T47D (cell line): ENCODE measurements at places on chromosomes 7 and 10.

GRCh38 chr7:47714669-47715607 lies 133.0 kb upstream of the TNS3 start:
- DNase-seq, result no peak

DNA sequence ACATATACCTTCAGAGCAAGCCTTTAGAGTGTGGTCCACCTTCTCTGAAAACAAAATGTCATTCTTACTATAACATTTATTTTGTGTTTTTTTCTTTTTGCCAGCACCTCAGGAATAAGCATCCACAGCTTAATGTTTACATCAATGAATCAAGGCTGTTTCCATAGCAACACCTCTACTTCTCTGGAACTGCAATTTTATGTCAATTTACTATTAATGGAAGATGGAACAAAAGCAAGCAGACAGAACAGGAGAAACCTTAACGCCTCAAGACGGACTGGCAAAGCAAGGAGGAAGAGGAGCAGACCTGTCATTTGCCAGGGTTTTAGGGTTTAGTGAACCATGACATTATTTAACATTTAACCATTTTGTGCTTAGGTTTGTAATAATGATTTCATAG lies 63.1 kb downstream of the PRR15 start:
- DNase-seq, result no peak

DNA sequence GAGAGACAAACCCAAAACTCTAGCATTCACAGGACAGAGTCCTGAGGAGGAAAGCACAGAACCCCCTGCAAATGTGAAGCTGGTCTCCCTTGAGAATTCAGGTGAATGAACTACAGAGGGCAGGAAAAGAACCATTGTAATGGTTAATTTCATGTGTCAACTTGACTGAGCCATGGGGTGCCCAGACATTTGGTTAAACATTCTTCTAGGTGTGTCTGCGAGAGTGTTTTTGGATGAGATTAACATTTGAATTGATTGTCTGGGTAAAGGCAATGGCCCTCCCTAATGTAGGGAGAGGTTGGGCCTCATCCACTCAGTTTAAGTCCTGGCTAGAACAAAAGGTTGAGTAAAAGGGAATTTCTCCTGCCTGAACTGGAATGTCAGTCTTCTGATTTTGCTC lies 15.7 kb upstream of the CDK1 start:
- no peak for DNase-seq

DNA sequence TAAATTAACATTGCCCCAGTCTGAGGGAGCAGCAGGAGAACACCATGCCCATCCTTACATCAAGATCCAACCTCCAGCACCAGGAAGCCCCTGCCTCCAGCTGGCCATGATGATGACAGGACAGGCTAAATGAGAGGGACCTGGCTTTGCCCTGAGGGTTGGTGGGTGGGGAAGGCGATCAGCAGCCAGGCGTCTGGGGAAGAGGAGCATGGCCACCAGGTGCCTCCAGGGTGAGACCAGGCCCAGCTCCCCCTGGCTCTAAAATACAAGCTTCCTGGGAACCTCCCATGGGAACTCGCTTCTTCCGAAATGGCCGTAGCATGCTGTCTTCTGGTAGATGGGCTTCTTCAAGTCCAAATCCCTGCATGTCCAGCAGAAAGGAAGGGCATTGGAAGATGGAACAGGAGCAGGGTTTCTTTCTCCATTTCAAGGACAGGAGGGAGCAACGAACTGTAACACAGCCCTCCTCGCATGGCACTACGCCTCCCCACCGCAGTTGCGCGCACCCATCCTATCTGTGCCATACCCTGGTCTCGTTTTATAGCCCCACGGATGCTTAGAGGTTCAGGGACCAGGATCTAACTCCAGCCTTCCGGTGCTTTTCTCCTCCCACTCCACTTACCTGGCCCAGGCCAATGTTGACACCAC lies 15.8 kb downstream of the MAT1A start:
- DNase-seq, result no peak

- no peak for DNase-seq
These were observed 499.0 kb upstream of the KLF6 start for GRCh38 chr10:4283846-4284610.

- DNase-seq, result no peak
These were observed 32.9 kb upstream of the INPP5A start for GRCh38 chr10:132504501-132505272.

DNA sequence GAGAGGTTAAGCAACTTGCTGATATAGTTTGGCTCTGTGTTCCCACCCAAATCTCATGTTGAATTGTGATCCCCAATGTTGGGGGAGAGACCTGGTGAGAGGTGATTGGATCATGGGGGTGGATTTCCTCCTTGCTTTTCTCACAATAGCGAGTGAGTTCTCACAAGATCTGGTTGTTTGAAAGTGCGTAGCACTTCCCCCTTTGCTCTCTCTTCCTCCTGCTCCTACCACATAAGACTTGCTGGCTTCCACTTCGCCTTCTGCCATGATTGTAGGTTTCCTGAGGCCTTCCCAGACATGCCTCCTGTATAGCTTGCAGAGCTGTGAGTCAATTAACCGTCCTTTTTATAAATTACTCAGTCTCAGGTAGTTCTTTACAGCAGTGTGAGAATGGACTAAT lies 13.5 kb upstream of the ZNRF2 start:
- no peak for DNase-seq

GRCh38 chr10:80585812-80586211 lies 48.1 kb downstream of the SH2D4B start:
- DNase-seq, result no peak

DNA sequence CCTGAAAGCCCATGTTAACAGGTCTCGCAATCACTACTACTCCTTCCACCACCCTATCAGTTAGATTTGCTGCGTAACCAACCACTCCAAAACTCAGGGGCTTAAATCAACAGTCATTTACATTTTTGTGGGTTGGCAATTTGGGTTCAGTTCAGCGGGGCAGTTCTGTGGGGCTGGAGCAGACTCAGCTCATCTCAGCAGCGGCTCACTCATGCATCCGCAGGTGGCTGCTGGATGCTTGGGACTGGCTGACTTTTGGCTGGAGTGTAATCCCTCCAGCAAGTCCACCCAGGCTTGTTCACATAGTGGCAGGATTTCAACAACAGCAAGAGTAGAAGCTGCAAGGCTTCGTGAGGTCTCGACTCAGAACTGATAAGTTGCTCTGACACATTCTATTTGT lies 79.2 kb downstream of the NEUROD6 start:
- DNase-seq, result no peak

- no peak for DNase-seq
These were observed 488.9 kb upstream of the NUPR2 start for GRCh38 chr7:56605146-56605545.

- DNase-seq, result no peak
These were observed 82.4 kb upstream of the KCND2 start for GRCh38 chr7:120190566-120190965.

- DNase-seq, result peak; percentile 29
These were observed 236.8 kb downstream of the RNLS start for GRCh38 chr10:88346144-88346977.

DNA sequence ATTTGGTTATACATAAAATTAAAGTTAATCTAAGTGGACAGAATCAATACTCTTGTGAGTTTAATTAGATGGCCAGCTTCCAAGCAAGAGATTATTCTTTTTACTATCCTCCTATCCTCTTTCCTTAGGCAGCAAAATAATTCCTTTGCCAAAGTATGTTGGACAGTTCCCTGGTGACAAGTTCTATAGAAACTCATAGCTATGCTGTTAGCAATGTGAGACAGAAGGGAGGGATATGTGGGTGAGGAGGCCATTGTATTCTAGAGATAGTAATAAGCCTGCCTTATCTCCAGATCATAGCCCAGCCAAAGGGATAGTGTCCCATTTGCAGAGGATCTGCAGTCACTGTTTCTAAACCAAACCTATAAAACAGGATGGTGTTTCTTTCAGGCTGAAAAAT lies 181.6 kb upstream of the HDAC9 start:
- DNase-seq, result peak; percentile 28

- peak; percentile 60 for DNase-seq
These were observed 1.6 kb upstream of the COL13A1 start for GRCh38 chr10:69800109-69800508.

- no peak for DNase-seq
These were observed 26.0 kb downstream of the CABCOCO1 start for GRCh38 chr10:61688551-61689308.

- no peak for DNase-seq
These were observed 18.3 kb upstream of the ZC3HAV1L start for GRCh38 chr7:139054101-139054500.

DNA sequence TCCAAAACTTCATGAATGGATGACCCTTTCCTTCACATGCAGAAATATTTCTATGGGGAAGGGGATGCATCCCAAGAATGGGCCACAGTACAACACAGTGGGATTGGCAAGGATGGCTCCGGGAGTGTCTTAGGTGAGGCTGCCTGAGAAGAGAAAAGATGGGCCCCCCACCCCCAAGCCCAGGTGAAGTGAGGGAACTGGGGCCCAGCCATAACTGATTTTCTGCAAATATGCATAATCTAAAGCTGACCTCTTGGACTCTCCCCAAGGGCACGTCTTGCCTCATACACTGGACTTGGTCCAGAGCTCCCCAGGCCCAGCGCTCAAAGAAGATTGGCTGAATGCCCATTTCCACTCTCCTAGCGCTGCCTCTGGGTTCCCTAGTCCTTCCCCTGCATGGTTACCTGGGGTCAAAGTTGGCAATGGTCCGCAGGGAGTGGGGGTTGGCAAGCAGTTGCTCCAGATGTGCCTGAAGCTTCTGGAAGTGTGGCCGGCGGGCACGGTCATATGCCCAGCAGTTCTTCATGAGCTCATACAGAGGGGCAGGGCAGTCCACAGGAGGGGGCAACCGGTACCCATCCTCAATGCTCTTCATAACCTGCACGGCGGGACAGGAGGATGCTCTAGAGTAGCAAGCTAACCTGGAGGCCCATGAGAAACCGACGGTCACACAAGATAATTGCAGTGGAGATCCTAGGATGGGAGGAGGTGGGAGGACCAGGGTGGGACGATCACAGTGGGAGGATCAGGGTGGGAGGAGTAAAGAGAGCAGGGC lies 12.3 kb downstream of the ZYX start:
- DNase-seq, result no peak

DNA sequence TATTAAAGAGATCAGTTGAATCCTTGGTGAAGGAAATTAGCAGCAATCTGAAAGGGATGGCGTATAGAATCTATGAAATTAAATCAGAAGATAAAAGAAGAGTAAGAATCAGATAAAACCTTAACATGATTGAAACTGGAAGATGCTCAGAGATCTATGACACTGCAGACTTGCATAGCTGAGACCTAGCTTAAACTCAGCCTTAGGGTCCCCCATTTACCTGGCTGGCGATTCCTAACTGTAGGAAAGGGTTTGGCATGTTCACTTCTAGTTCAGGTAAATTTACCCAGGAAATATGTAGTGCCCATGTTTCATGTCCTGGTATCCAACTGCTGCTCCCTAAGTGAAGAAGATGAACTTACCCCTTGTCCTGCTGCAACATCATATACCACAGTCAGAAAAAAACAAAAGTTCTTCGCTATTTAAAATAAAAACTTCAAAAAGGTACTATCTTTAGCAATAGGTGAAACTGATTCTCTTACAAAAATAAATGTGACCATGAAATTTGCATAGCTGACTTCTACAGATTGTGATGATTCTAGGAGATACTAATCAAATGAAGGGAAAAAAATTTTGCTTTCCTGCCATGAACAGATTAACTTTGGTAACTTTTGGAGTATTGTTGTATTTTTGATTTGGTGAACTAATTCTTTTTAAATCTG lies 47.8 kb upstream of the TMEM243 start:
- no peak for DNase-seq

DNA sequence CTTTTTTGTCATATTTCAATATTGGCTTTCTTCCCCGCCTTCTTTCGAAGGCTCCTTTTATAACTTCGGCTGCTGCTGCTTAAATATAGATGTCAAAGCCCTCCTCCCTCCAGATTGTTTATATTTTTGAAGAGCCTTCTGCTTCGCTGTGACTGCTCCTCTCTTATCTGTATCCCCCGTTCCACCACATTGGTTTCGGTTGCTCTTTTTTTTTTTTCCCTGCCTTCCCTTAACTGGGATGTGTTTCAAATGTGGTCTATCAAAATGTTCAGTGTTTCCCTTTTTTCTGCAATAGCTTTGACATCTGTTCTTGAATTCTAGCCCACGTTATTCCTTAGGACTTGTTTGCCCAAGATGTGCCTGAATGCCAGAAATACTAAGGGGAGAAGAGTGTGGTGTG lies 96.4 kb downstream of the CUX1 start:
- DNase-seq, result no peak

GRCh38 chr10:69360485-69361302 lies 56.0 kb downstream of the TACR2 start:
- peak; percentile 66 for DNase-seq

DNA sequence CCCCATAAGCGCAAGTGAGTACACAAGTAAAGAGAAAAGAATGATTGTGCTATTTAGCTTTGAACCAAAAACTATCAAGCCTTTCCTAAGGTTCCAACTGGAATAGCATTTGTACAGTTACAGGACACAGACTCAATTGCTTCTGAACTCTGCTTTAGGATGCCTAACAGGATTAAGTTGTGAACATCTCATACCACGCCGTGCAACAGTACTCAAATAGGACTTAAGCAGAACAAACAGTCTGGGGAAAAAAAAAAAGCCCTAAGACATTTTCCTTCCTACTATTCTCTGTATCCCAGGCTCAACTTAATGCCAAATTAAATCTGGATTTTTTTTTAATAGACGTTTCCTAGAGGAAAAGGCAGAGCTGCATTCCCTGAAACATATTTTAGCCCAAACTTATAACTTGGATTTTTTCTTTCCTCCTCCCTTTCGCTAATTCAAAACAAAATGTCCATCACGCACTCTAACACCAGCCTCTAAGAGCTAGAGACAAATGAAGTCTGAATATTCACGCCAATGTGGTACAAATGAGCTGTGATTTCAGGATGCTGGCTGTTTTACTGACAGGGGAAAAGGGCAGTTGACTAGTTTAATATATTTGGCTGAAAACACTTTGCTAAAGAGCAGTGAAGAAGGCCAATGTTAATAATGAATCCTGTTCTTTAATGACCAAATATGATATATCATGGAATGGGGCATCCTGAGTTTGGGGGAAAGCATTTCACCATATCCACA lies 68.6 kb downstream of the CALD1 start:
- no peak for DNase-seq

- DNase-seq, result no peak
These were observed 170.5 kb upstream of the KLF6 start for GRCh38 chr10:3955493-3955892.

DNA sequence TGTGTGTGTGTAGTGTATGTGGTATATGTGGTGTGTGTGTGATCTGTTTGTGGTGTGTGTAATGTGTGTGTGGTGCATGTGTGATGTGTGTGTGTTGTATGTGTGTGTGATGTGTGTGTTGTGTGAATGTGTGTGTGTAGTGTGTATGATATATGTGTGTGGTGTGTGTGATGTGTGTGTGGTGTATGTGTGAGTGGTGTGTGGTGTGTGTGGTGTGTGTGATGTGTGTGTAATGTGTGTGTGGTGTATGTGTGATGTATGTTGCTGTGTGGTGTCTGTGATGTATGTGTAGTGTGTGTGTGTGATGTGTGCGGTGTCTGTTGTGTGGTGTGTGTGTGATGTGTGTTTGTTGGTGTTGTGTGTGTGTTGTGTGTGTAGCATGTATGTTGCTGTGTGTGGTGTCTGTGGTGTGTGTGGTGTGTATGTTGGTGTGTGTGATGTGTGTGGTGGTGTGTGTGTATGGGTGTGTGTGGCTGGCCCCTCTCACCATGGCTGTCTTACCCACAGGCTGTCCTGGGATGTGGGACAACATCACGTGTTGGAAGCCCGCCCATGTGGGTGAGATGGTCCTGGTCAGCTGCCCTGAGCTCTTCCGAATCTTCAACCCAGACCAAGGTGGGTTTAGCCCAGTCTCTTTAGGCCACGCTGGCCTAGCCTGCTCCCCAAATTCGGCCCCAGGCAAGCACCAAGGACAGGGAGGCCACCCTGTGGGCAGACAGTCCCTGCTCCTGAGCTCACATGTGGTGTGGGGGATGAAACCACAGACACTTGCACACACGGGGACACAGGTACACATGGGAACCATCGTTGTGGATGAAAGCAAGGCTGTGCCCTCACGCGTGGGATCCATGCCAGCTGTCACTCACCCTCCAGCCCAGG lies 25.6 kb downstream of the ADCYAP1R1 start:
- no peak for DNase-seq
